ENCODE measurements at places on chromosomes 12 and 14.

DNA sequence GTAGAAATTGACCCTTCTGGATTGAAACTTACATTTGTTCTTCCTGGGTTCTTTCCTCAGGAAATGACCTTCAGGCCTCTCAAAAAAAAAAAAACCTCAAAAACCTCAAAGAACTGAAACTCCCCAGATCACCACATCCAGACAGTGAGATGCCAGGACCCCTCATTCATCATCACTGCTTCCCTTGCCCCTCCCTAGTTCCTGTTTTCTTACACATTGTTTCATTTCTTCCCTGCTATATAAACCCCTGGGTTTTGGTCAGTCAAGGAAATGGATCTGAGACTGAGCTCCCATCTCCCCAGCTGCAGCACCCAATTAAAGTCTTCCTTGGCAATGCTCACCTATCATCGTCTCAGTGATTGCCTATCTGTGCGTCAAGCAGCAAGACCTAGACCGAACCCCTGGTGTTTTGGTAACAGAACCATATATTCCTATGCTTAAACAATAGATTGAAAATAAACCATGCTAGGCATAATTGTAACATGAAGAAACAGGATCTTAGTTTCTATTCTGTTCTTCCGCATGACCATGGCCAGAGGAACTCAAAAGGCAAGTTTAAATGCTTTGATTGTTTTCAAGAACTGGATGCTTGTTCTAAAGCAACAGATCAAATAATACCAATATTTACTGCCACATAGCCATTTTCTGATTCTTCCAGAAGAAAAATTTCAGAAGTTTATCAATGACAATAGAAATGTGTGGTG lies 108.0 kb upstream of the MAX start:
- DNase-seq = peak; percentile 72

DNA sequence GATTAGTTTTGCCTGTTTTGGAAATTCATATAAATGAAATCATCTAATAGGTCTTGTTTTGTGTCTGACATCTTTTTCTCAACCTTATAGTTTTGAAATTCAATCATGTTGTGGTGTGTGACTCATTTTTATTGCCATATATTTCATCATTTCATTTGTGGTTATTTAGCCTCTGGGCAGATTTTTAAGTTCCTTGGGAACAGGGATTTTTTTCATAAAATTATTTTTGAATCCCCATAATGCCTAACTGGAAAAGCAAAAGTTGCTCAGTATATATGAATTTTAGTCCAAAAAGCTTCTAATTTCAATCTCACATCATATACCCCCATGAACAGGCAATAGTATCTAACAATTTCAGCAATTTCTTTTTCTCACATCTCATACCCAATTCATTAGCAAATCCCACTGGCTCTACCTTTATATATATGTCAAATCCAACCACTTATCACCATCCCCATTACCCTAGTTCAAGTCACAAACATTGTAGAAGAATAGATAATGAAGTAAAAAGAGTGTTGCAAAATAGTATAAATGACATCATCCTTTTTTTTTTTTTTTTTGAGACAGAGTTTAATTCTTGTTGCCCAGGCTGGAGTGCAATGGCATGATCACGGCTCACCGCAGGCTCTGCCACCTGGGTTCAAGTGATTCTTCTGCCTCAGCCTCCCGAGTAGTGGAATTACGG lies 2.6 kb upstream of the OR6J1 start:
- DNase-seq = no peak

DNA sequence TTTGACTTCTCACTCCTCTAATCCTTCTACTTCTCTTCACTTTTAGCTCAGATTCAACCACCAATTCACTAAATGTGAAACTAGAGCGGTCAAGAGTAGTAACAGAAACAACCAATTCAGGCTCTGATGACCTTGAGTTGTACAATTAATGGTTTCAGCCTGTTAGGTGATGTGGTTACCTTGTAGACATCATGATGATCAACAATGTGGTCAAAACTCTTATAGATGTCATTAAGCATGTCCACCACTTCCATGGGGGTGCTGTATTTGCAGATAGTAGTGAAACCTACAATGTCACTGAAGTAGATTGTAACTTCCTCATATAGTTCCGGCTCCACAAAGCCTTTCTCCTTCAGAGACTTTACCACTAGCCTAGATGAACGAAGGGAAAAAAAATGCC lies 54.1 kb upstream of the PLBD1 start:
- DNase-seq = no peak

- DNase-seq = no peak
Observed at GRCh38 chr14:99875421-99875820, 82.2 kb downstream of the EML1 start.

- DNase-seq = no peak
Observed at GRCh38 chr12:131025939-131026702, 72.4 kb downstream of the ADGRD1 start.

GRCh38 chr14:97306760-97307246 lies 509.6 kb downstream of the VRK1 start:
- DNase-seq = no peak

Data from pons (tissue), 1 donor.